ENCODE measurements at places on chromosomes 5 and 9.

DNA sequence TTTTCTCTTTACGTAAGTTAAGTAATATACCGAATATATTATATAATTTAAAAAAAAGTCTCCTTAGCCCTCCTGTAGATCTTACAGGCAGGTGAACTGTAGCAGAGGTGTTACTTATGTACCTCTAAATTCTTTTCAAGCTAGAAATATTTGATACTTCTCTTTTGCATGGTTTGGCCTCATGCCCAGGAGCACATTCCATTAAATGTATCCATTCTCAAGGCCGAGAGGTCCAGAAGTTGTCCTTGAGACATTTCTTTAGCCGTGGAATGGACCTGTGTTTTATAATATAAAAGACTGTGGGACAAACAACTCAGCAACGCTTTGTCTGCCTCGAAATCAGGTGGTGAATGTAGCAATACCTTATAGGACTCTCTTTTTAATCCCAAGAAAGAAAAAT, 184.5 kb downstream of the TRIO start:
- DNase-seq: no peak

DNA sequence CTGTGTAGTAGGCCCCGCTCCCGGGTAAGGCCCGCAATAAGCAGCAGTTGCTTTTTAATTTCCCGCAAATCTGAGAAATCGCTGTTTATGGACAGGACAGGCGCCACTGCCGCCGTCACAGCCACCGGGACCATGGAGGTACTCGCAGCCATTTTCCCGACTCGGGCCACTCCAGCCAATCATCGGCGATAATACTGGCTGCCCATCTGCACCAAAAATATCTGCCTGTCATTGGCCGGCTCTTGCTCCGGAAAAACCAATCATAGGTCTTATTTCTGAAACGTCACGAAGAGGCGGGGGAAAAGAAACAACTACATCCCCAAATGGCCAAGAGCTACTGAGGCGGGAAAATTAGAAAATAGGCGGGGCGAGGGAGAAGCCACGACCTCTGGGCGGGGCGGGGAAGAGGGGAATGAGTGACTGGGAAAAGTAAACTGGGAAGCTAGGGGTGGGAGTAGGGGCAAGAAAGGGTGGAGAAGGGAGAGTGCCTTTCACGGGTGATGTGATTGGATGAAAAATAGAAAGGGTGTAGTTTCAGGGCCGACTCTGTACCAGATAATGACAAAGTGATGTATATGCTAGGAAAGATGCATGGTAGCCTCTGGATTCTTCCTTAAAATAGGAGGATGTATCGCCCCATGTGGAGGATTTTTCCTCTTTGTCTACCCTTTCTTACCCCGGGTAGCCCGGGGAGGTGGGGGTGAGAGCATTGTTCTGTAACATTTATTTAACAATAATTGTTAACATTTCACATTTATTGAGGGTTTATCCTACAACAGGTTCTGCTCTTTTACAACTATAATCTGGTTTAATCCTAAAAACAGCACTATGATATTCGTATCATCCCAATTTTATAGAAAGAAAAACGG, at the start of gene CDC23:
Gene CDC23 (minus strand): TSS at position 163 of the 869 bp plus-strand sequence. CDS start 11 bp downstream, at position 152.
- peak; percentile 82 for DNase-seq

DNA sequence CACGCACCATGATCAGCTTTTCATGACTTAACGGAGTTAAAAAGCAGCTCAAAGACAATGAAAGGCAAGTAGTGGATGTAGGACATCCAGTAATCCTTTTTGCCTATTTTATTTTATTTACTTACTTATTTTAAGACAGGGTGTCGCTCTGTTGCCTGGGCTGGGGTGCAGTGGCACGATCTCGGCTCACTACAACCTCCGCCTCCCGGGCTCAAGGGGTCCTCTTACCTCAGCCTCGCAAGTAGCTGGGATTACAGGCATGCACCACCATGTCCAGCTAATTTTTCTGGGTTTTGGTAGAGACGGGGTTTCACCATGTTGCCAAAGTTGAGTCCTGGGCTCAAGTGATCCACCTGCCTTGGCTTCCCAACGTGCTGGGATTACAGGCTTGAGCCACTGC, 148.9 kb downstream of the DAB2IP start:
- no peak for DNase-seq

DNA sequence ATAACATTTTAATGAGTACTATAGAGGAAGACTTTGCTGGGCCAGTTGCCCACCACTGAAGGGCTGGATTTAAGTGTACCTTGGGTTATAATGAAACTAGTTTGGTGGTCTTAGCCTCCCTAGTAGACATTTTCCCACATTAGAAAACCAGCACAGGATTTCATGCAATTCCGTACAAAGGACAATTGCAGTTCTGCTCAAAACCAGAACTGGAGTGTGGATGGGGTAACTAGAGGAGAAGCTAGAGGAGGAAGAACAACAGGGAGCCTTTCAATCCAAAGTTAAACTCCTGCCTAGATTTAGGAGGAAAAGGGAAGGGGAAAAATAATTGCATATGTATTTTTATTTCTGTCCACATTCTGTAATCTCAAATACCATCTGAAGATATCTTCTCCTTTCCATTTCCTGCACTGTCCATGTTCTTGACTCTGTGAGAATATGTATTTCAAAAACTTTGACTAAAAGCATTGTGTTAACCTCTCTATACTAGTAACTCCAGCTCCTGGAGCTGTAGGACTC, 97.5 kb upstream of the SSBP2 start:
- no peak for DNase-seq

- DNase-seq: no peak
Observed at GRCh38 chr9:129236441-129237145, 58.5 kb upstream of the IER5L start.

DNA sequence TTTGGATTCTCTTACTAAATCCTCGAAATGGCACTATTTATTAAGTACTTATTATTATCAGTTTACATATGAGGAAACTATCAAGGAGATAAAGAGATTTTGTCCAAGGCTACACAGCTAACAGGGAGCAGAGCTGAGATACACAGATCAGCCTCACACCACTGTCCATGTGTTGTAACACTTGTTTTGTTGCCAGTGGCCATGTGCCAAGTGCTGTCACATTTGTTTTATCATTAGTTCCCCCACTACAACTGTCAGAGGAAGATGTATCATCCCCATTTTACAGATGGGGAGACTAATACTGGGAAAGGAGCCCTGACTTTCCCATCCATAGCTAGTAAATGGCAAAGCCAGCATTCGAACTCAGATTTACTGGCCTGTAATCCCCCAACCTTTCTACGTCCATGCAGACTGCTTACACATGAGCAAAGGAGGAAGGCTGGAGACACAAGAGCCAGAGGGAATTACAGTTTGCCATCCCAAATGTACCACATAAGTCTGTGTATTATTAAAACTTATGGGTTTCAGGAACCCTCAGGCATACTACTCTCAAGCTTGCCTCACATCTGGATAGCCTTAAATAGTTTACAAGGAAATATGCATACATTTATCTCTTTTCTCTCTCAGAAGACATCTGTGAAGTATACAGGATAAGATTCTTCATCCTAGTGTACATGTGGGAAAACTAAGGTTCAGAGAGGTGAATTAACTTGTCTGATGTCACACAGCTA, 25.1 kb downstream of the PAPPA start:
- no peak for DNase-seq

DNA sequence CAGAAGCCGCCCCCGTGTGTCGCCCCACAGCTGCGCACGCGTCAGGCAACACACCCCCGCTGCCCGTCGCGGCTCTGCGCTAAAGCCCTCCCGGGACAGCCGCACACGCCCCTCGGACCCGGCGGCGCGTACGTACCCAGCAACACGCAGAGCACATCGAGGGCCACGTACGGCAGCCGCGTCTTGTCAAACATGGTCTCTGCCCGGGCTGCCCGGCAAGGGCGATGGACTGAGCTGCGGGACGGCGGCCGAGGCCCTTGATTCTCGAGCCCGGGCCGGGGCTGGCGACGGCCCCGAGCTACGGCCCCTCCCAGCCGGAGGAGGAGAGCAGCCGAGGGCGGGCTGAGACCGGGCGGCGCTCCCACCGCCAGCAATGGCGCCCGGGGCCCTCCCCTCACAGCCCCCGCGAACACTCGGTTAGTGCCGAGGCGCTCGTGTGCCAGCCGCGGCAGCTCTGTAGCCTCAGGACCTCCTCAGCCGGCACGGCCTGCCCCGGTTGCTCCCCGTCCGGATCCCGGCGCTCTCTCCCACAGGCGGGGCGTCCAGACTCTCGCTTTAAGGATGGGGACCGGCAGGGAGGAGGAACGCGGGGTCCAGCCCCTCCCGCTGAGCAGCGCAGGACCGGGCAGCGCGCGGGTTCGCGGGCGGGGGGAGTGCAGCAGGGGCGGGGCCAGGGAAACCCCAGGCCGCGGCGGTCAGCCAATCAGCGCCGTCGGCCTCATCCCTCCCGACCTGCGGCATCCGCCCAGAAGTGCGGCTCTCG, at the start of gene PLPP1:
Gene PLPP1 (minus strand): TSS at position 529 of the 763 bp plus-strand sequence. CDS start 335 bp downstream, at position 194.
- peak; percentile 69 for DNase-seq

DNA sequence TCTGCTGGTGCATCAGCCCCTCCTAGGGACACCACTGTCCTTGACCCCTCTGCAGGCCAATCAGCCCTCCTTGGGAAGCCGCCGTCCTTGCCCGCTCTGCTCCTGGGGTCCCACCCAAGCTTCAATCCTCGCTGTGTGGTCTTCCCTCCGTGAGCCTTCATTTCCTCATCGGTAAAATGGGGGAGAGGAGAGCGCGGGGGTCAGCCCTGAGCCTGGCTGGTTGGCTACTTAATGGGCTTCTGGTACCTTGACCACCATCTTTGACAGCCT, 12.7 kb upstream of the SLC2A6 start:
- no peak for DNase-seq

Measured in activated CD8-positive, alpha-beta memory T cell treated with anti-CD3 and anti-CD28 coated beads for 4 hours (primary cell).